DMS 273 treated with DMSO at 0.1 percent for 48 hours (cell line): ENCODE measurements at places on chromosomes 3 and 15.
A peak's percentile ranks its signal among the peaks of the same experiment; 100 is the strongest.

GRCh38 chr3:71924721-71925120 lies 139.8 kb upstream of the PROK2 start:
- DNase-seq: peak; percentile 4

- no peak for DNase-seq
Measured at GRCh38 chr3:47380026-47380600, 708 bp upstream of the PTPN23 start.

- no peak for DNase-seq
Measured at GRCh38 chr3:185605566-185605965, 19.5 kb downstream of the SENP2 start.

DNA sequence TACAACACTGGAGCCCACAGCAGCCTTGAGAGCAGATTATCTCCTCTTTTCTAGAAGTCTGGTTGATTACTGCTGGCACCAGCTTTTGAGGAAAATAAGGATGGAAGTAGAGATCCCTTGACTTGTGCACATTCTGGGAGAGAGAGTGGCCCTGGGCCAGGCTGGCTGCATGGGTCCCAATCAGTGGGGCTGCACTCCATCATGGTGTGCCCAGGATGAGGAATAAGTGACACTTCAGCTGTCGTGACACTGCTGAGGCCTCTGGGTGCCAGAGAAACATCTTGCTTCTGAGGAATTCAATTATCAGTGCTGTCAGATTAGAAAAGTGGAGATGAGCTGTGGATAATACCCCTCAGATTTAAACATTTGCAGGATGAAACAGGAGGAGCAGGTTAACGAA lies 9.1 kb downstream of the RAMAC start:
- no peak for DNase-seq

GRCh38 chr3:194162070-194162678 lies 26.2 kb downstream of the HES1 start:
- DNase-seq: no peak

DNA sequence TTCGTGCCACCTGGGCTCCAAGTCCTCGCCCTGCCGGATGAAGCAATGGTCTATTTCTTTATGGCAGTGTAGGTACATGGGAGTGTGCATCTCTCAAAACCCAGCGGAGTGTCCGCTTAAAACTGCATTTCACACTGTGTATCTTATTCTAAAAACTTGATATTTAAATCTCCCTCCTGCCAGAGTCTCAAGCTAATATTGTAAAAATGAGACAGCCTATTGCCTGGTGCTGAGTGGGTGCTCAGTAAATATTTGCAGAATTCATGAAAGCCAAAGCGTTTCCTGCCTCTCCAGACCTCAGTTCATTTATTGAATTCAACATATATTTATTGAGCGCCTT lies 330 bp upstream of the TBC1D2B start:
- no peak for DNase-seq
